ENCODE measurements at places on chromosomes 7 and 10. TPM values are rescaled to one million over a fixed set of nuclear protein-coding genes. Genes with fewer than 3 reads are reported as not detected.

Gene TMEM273
- 2.7 TPM for polyA plus RNA-seq

Gene BAMBI
- 39.2 TPM for polyA plus RNA-seq

DNA sequence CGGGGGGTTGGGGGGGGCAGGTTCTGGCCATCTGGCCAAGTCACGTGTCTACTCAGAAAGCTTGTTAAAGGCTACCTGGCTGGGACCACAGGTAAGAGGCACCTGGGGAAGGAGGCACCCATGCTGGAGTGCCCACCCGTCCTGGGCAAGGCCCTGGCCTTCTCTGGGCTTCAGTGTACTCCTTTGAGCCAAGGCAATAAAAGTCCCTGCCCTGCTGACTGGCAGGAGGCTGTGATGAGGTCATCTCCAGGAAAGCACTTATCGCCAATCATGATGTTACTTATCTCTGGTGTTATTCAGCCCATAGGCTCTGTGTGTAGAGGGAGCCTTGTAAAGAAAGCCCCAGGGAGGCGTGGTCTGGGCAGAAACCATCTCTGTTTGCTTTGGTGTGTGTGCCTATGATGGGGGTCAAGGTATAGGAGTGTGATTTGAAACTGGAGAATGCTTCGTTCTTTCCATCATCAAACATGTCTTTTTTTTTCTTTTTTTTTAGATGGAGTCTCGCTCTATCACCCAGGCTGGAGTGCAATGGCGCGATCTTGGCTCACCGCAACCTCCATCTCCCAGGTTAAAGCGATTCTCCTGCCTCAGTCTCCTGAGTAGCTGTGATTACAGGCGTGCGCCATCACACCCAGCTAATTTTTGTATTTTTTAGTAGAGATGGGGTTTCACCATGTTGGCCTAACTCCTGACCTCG, 2.5 kb upstream of the CLDN4 start:
- no peak for DNase-seq

GRCh38 chr7:56105508-56105907, 768 bp downstream of the CHCHD2 start:
- DNase-seq, result no peak

Gene PGAM1
- polyA plus RNA-seq, result 211 TPM

GRCh38 chr7:151859111-151859947, 17.6 kb downstream of the PRKAG2 start:
- no peak for DNase-seq

- DNase-seq, result peak; percentile 51
Measured at GRCh38 chr10:34666008-34666704, 148.9 kb downstream of the PARD3 start.

GRCh38 chr7:104861729-104862390, 152.1 kb upstream of the KMT2E start:
- DNase-seq, result no peak

DNA sequence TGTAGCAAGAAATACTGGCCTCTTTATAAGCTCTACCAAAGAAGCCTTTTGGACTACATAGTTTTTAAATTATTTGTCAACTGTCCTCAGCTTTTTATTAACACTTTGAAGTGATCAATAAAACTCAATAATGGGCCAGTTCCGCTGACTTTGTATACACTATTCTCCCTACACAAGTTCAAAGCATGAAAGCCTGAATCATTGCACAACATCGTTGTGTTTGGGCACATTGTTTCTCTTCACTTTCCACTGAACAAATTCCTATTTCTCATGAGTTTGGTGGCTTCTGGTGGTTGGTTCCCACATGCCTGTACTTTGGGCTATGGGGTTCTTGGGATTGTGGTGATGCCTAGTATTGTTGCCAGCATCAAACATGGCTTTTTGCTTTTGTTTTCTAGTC, 561.8 kb upstream of the LRRN3 start:
- no peak for DNase-seq

DNA sequence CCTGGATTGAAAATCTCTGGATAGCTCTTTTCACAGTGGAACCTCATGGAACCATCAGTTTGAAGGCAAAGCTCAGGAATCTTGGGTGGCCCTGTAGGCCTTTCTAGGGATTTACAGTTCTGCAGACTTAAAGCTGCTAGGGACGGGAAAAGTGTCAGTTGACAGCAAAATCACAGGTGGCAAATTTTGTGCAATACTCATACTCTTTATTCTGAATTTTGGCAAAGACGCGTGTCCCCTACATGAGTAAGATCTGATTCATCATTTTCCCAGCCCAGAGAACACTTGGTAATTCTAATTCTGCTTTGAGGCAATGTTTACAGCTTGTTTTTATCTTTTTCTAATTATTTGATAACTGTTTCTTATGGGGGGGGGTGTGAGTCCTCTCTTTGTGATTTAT, 3.6 kb downstream of the LRRC17 start:
- DNase-seq, result no peak

GRCh38 chr7:37718585-37718984, 35.0 kb downstream of the GPR141 start:
- no peak for DNase-seq

- no peak for DNase-seq
Measured at GRCh38 chr10:111057006-111057405, 19.8 kb upstream of the ADRA2A start.

DNA sequence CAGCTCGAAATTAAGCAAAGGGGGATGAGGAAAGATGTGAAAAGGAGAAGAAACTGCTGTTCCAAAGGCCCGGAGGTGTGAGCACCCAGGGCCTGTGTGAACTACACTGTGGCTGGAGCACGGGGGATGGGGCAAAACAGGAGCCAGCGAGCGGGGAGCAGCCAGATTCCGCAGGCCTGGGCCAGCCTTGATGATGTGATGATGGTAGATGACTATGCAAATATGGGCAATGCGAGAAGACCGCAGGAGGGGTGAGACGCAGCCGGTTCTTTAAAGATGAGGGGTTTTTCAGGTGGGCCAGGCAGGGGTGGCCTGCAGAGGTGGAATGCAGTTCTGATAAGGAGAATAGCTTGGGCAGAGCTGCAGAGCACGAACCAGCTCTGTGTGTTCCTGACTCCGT, 61.5 kb downstream of the LANCL2 start:
- DNase-seq, result no peak

DNA sequence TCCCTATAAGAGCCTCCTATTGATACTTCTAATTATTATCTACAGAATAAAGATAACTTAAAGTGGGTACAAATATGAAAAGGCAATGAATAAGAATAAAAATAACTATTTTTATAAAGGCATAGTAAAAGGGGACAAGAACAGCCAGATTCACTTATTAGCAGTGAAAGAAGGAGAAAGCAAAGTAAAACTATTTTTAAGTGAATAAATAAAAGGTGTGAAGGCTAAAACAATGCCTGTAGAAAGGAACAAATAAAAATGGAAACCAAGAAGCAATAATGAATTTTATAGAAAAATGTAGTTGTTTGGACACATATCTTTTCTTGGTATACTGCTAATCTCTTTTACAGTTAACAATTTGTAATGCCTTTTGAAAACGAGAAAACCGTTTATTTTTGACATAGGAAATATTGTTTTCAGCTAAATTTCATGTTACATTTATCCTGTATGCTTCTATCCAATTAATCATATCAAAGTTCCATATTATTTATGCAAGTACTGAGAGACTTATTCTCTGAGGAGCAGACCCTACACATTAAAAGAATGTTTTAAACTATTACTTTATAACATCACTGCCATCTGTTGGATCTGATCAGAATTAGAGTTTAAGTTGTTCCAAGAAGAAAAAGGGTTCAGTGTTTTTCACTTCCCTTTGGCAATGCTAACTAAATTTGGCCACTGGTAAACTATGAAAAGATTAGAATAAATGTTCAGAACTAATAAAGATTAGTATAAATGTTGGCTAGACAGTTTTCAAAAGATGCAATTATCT, 59.1 kb downstream of the ARMC3 start:
- no peak for DNase-seq

Gene PIP
- not detected for polyA plus RNA-seq

Gene BMPER
- 20.9 TPM for polyA plus RNA-seq

DNA sequence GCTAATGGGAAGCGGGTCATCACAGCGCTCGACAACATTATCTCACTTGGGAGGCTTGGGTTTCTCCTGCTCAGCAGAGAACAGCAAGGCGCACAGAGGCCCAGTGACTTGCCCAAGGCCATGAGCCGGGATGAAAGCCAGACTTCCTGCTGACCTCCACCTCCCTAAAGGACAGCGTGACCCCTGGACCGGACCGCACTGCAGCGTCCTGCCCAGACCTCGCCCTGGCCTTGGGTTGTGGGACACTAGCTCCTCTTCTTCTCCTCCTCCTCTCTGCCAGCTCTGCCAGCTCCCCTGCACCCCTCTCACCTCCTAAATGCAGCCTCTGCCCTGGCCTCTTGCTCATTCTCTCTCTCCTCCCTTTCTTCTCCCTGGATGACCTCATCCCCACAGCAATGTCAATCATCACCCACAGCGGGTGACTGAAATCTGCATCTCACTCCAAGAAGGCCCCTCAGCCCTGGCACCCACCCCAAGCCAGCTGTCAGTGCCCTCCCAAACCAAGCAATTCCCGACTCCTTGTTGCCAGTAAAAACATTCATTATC, 19.4 kb downstream of the SPOCK2 start:
- DNase-seq, result no peak

DNA sequence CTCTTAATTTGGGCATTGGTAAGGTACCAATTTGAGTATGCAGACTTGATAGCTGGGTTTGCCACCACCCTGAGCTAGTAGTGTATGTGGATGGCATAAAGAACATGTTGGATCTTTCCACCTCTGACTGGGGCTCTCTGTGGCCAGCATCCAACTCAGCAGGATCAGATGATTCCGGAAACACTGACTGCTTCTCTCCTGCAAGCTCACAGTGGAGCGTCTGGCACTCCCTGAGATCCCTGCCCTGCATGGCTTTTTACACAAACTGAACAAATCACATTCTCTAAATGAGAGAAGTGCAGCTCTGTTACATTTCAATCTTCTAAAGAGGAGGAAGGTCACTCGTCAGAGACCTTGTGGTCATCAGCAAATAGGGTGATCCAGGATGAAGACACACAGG, 1057.5 kb downstream of the NRG3 start:
- no peak for DNase-seq

- DNase-seq, result no peak
Measured at GRCh38 chr10:44948642-44949041, 11.0 kb upstream of the RASSF4 start.

- no peak for DNase-seq
Measured at GRCh38 chr10:113230011-113230610, 280.1 kb downstream of the TCF7L2 start.

DNA sequence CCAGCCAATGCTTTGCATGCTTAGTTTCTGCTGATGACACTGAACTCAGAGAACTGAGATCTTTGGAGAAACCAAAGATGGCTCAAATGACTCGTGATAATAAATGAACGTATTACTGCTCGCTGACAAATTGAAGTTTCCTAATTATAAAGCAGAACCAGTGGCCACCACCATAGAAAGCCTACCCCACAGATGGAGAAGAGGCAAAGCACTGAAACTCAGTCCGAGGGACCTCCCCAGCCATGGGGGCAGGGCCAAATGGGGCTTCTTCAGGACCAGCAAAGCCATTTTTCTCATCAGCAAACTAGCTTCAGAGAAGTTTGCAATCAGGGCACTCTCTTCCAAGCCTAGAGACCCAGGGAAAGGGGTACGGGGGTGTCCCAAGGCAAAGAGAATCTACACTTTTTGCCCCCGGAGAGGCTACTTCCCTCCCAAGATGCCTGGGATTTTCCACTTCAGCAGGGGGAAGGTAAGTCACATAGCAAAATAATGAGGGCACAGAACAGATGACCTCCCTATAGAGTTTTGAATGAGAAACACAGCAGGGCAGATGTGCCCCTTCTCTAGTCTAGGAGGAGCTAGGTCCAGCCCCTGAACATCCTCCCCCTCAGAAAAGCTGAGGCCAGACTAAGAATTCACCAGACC, 4.3 kb upstream of the IL6 start:
- no peak for DNase-seq

Gene OR2A12
- polyA plus RNA-seq, result not detected

DNA sequence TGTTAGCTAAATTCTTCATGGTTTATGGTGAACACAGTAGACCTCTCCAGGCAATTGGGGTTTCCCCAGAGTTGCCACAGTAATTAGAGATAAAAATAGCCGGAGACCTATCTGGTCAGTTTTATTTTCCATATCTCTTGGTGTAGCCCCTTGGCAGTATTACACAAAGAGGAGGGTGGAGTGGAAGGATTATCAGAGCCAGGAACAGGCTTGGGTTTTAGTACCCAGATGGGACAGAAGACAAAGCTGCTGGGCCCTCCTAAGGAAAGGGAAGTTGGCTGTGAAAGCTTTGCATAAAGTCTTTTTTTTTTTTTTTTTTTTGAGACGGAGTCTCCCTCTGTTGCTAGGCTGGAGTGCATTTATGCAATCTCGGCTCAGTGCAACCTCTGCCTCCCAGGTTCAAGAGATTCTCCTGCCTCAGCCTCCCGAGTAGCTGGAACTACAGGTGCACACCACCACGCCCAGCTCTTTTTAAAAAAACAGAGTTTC, 9.7 kb downstream of the ZSCAN21 start:
- no peak for DNase-seq

DNA sequence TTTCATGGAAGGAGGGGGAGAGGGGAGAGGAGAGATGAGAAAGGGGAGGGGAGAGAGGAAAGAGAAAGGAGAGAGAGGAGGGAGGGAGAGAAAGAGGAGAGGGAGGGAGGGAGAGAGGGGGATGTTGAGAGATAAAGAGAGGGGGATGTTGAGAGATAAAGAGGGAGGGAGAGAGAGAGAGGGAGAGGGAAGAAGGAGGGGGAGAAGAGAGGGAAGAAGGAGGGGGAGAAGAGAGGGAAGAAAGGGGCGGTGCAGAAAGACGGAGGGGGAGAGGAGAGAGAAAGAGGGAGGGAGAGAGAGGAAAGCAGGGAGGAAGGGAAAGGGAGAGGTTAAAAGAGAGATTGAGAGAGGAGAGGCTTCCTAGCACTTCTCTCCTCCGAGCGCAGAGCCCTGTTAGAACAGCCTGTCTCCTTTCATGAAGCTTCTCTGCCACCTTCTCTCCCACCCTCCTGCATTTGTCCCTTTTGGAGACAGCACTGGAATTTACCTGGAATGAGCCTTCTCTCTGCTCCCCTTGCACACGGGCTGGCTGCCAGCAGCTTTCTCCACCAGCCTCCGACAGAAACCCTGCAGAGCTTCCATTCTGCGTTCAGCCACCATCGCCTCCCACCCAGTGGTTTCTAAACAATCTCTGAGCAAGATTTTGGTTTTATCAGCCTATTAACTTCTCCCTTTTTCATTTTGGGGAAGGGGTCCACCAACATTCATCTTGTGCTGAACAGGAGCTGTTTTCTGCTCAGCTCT, 74.0 kb upstream of the CARD11 start:
- DNase-seq, result no peak

GRCh38 chr7:82179311-82179710, 264.3 kb downstream of the CACNA2D1 start:
- no peak for DNase-seq
